ENCODE measurements at places on chromosomes 6 and 20.

GRCh38 chr6:722077-722524, 29.2 kb upstream of the EXOC2 start:
- DNase-seq: peak; percentile 55

- DNase-seq: peak; percentile 20
Observed at GRCh38 chr6:18632670-18633410, 245.7 kb downstream of the RNF144B start.

DNA sequence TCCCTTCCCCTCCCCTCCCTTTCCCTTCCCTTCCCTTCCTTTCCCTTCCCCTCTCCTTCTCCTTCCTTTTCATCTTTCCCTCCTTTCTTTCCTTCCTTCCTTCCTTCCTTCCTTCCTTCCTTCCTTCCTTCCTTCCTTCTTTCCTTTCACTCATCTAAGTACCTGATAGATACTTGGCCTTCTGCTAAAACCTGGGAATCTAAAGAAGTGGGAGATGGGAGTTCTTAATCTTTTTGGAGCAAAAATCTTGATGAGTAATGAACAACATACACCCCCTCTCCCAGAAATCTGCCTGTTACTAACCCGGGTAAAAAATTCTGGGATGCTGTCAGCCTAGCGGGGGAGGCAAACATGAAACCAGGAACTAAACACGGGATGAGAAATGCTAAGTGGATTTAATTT, 100.7 kb downstream of the VEGFA start:
- DNase-seq: no peak

GRCh38 chr6:145457556-145457955, 277.8 kb downstream of the EPM2A start:
- DNase-seq: no peak

DNA sequence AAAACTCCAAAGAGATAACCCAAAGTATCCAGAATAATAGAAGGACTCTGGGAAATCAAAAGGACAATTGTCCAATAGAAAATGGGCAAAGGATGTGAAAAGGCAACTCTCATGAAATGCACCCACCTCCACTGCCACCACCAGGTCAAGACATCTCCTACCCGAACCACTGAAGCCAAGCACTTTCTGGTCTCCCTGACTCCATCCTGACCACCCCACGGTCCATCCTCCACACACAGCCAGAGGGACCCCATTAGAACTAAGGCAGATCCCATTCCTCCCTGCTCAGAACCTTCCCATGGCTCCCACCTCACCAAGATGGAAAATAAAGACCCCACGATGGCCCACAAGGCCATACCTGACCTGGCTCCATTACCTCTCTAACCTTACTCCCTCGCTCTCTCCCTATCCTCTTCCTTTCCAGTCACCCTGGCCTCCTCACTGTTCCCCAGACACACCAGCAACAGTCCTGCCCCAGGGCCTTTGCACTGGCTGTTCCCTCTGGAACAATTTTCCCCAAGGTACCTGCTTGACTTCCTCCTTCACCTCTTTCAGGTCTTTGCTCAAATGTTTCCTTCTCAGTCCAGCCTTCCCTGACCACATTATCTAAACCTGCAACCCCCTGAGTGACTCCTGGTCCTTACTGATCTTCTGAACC, 108.1 kb downstream of the PREX1 start:
- DNase-seq: no peak

GRCh38 chr20:36493051-36493800, 48.1 kb upstream of the MYL9 start:
- DNase-seq: no peak

DNA sequence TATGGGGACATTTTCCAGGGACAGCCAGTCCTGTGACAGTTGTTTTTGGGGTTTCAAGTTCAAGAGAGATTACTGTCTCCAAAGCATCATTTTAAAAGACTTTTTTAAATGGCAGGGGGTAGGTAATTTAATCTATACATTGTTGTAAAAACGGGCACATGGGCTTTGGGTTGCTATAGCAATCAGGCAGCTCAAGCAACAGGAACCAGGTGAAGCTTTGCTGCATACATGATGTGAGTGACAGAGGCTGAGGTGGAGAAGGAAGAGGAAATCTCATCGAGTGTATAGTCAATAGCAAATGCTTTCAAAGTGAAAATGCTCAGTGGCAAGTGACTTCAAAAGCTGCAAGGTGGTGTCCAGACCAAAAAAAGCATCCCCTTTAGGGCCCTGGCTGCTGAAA, 277.4 kb upstream of the JAG1 start:
- DNase-seq: no peak

DNA sequence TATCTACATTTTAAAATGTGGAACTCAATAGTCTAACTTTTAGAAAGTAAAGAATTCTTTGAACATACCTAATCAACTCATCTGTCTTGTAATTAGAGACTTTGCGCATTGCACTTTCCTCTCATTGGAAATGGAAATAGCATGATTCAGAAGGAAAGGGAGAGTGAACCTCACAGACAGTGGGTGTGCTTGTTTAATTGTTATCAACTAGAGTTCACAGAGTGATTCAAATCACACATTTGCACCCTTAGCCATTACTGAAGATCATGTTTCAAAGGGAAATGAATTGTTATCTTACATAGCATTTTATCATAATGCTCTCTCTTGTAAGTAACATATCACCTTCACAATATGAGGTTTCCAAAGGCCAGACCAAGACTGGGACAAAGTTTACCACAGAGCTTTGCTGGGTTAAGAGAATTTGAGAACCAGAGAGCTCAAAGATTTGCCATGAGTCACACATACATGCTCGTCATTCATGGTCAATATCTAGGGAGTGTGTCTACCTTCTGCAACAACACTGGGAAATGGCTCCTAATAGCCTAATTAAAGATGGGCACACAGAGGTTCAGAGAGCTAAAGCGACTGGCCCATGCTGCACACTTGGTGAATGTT, 21.5 kb downstream of the GSTA3 start:
- DNase-seq: no peak

GRCh38 chr6:107493158-107494057, 3.5 kb downstream of the SOBP start:
- no peak for DNase-seq

DNA sequence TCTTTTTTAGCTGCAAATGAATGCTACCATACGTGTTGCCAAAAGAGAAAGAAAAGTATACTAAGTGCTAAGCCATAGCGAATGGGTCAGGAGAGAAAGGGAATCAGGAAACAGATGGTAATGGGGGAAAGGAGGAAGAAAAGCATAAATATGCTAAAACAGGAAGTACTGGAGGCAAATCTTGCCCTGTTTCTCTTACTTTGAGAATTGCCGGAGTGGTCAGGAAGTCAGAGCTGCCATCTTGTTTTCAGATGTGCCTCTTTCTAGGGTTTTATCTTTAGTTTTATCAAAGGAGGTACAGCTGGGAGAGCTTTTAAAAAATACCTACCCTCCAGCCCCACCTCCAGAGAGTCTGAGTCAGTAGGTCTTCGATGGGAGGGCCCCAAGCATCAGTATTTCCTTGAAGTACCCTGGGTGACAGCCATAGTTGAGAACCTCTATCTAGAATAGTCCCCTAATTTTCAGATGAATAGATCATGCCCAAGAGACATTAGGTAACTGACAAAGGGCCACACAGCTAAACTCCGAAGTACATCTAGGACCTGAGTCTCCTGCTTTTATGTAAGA, 193.3 kb downstream of the CLIC5 start:
- no peak for DNase-seq

DNA sequence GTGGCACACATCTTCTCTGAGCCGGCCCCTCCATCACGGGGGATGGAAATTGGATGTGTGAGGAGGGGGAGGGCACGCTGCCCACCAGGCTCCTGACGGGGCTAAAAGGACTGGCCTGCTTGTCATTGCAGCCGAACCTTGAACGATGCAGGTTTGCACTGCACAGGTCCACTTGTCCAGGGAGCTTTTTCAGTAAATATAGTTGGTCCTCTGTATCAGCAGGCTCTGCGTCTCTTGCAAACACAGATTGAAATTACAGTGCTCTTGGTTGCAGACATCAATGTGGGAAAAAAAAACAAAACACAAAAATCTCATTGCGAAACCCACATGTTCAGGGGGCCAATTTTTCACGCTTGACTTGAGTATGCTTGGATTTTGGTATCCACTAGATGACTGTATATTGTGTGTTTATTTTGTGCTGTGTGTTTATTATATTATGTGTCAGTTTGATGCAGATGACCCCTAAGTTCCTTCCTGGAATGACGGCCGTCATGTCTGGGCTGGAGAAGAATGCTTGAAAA, 29.2 kb downstream of the ERMARD start:
- DNase-seq: peak; percentile 57

GRCh38 chr6:135128268-135128914, 52.7 kb upstream of the MYB start:
- DNase-seq: no peak

GRCh38 chr6:46058951-46059350, 43.3 kb upstream of the CLIC5 start:
- DNase-seq: no peak

DNA sequence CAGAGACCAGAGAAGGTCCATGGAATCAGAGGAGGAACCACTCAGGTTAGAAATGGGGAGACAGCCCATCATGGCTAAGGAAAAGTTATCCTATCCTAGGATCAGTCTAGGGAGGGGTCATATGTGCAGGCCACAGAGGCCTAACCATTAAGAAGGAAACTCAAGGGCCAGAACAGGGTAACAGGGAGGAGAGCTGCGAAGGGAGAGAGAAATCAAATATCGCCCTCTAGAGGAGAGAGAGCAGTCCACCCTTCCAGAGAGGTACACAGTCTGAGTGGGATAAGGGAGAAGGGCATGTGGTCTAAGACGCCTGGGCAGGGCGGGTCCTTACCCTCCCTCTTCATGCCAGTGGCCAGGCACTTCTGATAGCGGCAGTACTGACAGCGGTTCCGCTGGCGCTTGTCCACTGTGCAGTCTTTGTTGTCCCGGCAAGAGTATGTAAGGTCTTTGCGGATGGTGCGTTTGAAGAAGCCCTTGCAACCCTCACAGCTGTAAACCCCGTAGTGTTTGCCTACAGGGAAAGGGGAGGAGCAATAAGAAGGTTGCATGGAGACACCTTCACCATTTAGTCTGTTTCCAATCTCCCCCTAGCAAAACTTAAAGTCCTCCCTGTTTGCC, 2.9 kb downstream of the RXRB start:
- DNase-seq: no peak

- no peak for DNase-seq
Observed at GRCh38 chr6:170207586-170208181, 83.2 kb downstream of the DLL1 start.

DNA sequence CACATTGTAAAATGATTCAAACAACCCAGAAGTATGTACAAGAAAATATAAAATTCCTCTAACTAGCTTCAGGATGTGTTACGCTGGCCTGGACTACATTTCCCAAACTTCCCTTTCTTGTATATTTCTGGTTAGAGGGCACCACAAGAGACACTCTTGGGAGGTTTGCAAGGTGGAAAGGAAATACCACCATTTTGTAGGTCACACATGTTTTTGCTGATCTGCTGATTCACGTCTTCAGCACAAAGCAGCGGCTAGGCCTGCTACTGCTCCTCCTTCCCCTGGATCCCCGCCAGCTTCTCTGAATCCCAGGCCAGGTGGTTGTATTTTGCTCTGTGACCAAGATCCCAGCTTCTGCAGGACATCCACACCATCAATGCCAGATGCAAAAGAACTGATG, 104.2 kb downstream of the AGPAT4 start:
- DNase-seq: peak; percentile 59

DNA sequence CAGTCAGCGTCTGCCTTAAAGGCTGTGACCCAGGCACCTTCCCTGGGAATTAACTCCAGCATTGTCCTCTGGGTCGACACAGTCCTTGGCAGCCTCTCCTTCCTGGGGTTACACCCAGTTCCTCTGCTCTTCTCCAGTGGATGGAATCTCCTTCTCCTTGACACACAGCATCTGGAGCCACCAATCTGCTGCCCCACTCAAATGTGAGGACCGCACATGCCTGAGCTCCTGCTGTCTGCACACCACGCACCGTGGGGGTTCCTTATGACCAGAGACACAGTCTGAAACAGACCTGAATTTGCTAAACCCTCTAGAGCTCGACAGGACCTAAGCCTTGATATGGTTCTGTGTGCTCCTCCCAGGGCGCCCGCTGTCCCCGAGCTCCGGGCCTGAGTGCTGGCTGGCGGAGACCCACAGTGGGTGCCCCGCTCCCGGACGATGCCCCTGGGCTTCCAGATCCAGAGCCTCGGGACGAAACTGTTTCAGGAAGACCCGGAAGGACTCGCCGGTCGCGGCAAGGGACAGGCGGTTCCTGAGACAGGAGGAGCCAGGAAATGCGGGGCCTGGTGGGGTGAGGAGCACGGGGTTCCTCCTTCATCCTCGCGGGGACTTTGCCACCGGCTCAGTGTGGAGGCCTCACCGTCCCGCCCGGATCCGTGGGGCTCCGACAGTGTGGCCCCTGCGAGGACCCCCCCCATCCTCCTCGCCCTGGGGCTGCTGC, 2.5 kb upstream of the RAET1G start:
- DNase-seq: no peak

DNA sequence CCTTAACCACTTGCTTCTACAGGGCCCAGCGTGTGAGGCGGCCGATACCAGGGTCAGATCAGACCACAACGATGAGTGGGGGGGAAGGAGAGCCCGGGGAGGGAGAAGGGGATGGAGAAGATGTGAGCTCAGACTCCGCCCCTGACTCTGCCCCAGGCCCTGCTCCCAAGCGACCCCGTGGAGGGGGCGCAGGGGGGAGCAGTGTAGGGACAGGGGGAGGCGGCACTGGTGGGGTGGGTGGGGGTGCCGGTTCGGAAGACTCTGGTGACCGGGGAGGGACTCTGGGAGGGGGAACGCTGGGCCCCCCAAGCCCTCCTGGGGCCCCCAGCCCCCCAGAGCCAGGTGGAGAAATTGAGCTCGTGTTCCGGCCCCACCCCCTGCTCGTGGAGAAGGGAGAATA, 2.8 kb downstream of the RING1 start:
- no peak for DNase-seq

GRCh38 chr6:165755583-165755982, 92.5 kb upstream of the PDE10A start:
- DNase-seq: no peak

DNA sequence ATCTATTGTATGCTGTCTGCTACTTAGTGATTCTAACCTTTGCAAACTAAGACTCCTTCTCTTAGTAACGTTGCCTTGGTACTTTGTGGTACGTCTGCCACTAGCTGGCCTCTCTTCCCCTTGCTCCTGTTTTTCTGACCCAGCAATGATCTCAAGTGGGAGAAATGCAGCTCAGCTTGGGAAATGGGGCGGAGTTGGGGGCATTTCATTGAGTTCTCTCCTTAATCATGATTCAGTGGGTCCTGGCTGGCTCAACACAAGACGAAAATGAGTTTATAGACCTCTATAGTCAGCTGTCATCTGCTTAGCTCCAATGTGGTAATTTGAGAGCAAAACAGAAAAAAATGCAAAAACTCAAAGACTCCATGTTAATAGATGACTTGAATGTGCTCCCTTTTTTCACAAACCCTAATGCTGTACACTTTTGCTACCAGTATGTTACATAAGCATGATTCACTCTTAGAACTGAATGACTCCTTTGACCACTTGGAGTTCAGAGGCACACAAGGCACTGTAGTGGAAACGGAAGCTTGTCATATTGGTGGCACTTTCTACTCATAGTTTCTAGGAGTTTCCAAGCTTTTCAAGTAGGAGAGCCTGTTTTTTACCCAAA, 55.3 kb upstream of the SOX4 start:
- DNase-seq: no peak

- no peak for DNase-seq
Observed at GRCh38 chr20:8190043-8190880, 58.2 kb downstream of the PLCB1 start.

GRCh38 chr20:50330504-50331313, 140.1 kb downstream of the CEBPB start:
- DNase-seq: no peak

GRCh38 chr6:164086076-164086887, 671.8 kb downstream of the QKI start:
- DNase-seq: no peak

- no peak for DNase-seq
Observed at GRCh38 chr6:44665683-44666082, 278.2 kb downstream of the CDC5L start.

Data from non-pigmented ciliary epithelial cell (primary cell).